T-helper 2 cell treated with Interferon-gamma antibody and Interleukin-4, amounts not matched to agents 5 μg/mL and 100 μg/mL, for 36 hours (primary cell): ENCODE measurements at places on chromosomes 7 and 10.
A peak's percentile ranks its signal among the peaks of the same experiment; 100 is the strongest.

GRCh38 chr10:28363376-28363775, 60.5 kb upstream of the MPP7 start:
- DNase-seq, result no peak

GRCh38 chr10:87657371-87657770, 2.3 kb upstream of the PAPSS2 start:
- DNase-seq, result no peak

DNA sequence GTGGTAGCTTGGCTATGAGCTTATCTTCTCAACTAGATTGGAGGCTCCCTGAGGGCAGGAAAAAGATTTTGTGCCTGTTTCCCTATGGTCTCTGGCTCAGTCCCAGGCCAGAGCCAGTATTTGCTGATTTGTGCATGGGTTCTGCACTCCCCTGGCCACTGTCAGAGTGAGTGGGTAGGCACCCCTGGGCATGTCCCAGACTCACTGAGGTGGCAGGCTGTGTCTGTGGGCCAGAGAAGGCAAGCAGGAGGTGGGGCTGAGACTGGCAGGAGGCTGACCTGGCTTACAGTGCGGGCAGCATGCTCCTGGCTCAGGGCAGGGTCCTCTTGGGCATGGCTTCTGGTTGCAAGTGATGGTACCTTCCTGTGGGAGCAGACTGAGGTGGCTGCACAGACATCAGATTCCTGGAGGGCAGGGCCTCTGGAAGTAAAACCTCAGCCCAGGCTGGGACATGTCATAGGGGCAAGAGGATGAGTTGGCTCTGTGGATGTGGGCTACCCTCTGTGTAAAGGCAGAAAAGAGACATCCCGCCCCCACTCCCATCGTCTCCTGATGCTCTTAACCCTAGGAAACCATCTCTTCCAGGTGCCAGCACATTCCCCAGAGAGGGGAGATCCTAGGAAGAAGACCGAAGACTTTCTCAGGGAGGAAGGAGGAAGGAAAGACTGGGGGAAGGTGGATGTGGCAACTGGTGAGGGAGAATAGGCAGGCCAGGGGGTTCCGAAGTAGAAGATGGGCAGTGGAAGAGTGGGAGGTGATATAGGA, 4.3 kb downstream of the KCP start:
- no peak for DNase-seq

GRCh38 chr7:152590481-152590880, 85.5 kb downstream of the XRCC2 start:
- no peak for DNase-seq

- DNase-seq, result no peak
Observed at GRCh38 chr10:31803606-31804351, 124.9 kb downstream of the ARHGAP12 start.

DNA sequence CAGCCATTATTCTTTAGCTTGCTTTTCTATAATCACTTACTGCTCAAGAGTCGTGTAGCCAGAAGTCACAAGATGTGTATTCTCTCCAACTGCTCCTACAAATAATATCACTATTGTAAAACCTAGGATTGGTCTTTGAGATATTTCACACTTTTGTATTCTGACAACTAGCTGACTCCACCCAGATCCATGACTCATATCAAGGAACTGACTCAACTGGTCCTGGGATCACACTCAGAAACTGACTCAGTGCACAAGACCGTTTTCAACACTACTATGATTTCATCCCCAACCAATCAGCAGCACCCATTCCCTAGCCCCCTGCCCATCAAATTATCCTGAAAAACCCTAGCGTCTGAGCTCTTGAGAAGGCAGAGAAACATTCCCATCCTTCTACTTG, 56.5 kb upstream of the ORC5 start:
- no peak for DNase-seq

- DNase-seq, result no peak
Observed at GRCh38 chr7:143484119-143484518, 6.4 kb downstream of the TAS2R41 start.

- no peak for DNase-seq
Observed at GRCh38 chr7:121088870-121089269, 100.4 kb downstream of the CPED1 start.

DNA sequence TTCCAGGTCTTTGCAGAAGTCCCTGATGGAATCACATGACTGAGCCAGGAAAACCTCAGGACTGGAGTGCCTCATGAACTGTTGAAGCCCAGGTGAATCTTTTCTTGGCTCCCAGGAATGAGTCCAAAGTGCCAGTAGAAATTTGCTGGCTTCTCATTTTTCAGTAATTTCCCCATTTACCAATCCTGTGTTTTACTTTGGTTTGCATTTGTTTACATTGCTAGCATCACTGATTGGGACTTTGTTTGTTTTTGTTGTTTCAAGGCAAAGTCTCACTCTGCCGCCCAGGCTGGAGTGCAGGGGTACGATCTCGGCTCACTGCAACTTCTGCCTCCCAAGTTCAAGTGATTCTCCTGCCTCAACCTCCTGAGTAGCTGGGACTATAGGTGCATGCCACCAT, 1.6 kb upstream of the ZNF12 start:
- DNase-seq, result no peak

GRCh38 chr10:120456626-120457430, at the start of gene PLPP4:
PLPP4 (plus strand) TSS chr10:120457227; CDS start chr10:120457306, 79 bp downstream.
- no peak for DNase-seq

DNA sequence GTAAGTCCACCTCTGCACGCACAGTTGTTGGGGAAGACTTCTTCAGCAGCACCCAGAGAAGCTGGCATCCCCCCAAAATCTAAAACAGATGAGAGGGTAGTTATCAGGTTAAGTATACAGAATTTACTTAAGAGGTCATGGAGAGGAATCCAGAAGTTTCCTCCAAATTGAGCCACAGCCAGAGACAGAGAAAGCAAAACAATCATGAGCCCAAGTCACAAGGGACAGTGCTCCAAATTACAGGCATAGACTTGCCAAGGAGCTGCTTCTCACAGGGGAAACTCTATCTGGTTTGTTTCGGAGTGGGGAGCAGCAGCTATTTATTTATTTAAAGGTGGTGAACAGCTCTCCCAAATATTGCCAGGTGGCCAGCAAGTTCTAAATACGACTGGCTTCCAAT, 308.4 kb downstream of the SKIDA1 start:
- no peak for DNase-seq

- no peak for DNase-seq
Observed at GRCh38 chr10:79028451-79029010, 40.2 kb upstream of the ZMIZ1 start.

GRCh38 chr7:144665689-144666381, 170.0 kb downstream of the TPK1 start:
- DNase-seq, result no peak

DNA sequence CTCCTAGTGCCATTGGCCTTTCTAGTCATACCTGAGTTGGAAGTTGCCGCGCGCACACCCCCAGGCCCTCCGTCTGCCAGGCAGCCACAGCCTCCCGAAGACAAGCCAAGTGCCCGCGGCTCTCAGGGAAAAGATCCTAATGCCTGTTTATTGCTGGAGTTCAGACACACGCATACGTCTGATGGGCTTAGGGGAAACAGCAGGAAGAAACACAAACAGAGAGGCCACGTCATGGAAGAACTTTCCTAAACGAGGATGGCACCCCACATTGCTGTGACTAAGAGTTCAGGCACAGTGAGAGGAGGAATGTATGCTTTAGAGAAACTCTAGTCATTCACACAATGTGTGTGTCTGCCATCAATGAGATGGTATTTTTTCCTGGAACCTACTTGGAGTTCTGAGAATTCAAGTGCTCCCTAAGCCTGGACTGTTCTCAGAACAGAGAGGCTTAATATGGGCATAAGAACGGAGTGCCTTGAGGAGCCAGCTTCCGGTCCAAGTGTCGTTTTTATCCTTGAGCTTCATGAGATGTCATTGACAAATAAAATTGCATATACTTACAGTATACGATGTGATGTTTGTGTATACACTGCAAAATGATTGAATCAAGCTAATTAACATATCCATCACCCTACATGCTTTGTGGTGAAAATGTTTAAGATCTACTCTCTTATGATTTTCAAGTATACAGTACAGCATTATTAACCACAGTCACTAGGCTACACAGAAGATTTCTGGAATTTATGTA, 11.6 kb upstream of the RBP3 start:
- DNase-seq, result no peak

DNA sequence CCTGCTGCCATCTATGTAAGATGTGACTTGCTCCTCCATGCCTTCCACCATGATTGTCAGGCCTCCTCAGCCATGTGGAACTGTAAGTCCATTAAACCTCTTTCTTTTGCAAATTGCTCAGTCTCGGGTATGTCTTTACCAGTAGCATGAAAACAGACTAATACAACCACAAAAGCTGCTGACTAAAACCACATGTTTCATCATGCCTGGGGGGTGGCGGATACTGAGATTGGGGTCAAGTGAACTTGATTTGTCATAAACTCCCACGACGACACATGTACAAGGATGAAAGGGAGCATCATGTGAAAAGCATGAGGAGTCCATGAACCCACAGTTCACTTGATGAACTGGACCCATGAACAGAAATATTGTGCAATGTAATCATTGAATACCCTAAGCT, 134.9 kb upstream of the ANK3 start:
- no peak for DNase-seq

DNA sequence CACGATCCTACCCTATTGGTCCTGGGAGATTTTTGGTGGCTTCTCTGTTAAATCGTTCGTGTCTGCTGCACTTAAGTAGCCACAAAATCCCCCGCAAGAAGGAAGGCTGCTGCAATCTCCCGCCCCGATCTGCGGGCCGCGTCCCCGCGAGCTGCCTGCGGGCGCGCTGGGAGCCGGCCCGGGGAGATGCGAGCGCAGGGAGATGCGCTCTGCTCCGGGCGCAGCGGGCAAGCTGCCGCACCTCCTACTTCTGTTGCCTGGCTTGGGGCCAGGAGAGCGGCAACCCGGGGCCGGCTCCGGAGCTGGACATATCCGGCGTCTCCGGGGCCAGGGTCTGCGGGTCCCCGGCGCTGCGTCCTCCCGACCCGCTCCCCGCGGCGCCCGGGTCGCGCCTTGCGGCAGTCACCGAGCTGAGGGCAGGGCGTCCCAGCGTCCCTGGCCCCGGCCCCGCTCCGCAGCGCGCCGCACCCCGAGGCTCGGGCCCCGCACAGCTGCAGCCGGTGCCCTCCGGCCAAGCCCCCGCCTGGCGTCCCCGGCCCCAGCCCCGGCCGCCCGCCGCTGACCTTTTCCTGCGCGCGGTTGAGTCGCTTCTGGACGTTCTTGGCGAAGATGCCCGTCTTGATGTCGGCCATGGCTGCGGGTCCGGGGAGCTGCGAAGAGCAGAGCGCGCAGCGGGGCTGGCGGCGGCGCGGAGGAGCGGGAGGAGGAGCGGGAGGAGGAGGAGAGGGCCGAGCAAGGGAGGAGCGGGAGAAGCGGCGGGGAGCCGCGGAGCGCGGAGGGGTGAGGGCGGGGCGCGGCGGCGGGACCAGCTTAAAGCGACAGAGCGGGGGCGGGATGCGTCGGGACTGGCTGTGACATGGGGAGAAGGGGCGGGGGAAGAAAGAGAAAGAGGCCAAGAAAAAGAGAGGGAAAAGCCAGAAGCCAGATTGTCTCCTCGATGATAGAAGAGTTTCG, at the start of gene AMPH:
AMPH (minus strand) TSS at position 654 of the 954 bp plus-strand sequence; CDS start at position 632, 22 bp downstream.
- no peak for DNase-seq

DNA sequence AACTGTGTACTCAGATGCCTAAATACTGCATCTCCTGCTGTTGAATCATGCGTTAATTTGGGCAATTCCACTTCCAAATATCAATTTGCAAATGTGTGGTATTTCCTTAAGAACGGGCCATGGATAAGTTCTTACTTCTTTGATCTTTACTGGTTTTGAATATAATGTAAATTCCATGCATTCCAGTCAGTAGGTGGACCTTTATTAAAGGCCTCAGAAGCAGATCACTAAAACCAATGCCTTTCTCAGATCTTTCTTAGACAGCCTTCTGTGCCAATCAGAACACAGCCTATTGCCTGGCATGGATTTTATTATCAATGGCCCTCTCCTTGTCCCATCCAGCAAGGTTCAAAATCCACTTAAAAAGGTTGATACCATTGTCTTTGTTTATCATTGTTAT, 21.5 kb upstream of the POM121L12 start:
- no peak for DNase-seq

DNA sequence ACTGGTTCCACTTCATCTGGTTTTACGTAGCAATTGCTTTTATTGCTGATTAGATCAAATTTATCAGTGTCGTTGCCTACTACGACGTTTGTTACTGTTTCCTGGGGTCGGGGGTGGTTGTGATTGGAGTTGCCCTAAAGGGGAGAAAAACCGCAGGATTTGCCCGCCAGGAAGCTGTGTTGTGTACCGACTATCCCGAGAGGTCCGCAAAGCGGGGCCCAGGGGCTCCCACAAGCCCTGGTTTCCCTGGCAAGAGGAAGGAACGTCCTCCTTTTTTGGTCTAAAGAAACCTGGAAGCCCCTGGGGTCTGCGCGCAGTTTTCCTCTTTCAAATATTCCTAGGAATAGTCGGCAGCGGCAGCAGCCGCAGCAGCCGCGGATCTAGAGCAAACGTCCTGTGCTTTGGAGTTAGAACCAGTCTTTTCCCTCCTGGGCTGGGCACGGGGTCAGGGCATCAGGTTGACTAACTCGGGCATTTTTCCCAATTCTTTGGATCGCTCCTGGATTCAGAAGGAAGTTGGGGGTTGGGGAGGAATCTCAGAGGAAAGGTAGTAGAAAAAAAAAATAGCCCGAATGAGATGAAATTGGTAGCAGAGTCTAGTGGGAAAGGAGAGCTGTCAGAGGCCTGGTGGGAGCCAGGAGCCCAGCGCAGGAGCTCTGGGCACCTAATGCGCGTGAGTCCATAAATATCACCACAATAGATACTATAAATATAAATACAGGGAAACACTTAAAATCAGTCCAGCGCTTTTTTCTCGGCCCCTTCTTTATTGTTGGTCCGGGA, 4.6 kb downstream of the VAX1 start:
- DNase-seq, result no peak

- no peak for DNase-seq
Observed at GRCh38 chr10:123522702-123523312, 143.3 kb upstream of the GPR26 start.

GRCh38 chr7:35906191-35906908, 105.5 kb downstream of the SEPTIN7 start:
- peak; percentile 48 for DNase-seq

- no peak for DNase-seq
Observed at GRCh38 chr10:50541921-50542320, 81.8 kb downstream of the SGMS1 start.

- DNase-seq, result no peak
Observed at GRCh38 chr10:3766046-3766756, 18.8 kb downstream of the KLF6 start.
